ENCODE measurements at places on chromosomes 6 and 20.
A peak's percentile ranks its signal among the peaks of the same experiment; 100 is the strongest.

GRCh38 chr6:19268117-19268516 is 569.1 kb upstream of the ID4 start:
- peaks cover 6% of the 10 kb centered on the region for H3K4me1 ChIP-seq
- H3K36me3 ChIP-seq = no peaks in the 10 kb centered on the region
- H3K4me3 ChIP-seq = no peak overlapping the region

DNA sequence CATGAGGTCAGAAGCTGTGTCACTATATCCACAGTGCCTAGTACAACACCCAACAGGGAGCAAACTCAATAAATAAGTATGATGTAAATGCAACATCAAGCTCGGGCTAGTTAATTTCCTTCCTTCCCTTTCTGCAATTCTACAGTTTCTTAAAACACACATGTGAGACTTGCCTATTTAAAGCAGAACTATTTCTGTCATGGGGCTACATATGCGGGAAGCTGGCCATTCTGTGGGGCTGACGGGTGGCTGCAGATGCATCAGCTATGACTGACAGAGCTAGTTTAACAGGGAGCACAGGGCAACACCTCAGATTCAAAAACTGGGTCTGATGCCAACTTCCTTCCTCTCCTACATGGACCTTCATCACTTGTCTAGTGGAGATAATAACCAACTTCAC is 118.1 kb upstream of the ENPP5 start:
- no peaks in the 10 kb centered on the region for H3K27me3 ChIP-seq
- no peak overlapping the region for H3K4me3 ChIP-seq
- no peak for DNase-seq
- H3K4me1 ChIP-seq = peaks cover 8% of the 10 kb centered on the region
- no peak overlapping the region for H3K27ac ChIP-seq
- no peaks in the 10 kb centered on the region for H3K36me3 ChIP-seq

DNA sequence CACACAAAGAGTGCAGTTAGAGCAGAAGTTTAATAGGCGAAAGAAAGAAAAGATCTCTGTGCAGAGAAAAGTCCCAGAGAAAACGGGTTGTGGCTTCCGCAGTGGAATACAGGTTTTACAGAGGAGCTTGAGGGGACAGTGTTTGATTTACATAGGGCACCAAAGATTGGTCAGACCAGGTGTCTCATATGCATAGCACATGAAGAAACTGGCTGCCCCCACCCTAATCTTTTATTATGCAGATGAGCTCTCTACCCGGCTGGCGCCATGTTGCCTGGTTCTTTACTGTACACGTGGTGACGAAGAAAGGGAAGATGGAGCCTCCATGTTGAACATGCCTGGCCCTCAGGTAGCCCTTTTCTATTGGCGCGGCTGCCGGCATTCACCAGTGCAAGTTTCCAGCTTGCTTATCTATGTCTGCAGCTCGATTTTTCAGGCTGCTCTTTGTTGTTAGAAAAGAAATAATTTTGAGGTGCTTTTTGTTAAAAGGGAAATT is 47.4 kb downstream of the SLC35B3 start:
- no peak for DNase-seq
- H3K4me1 ChIP-seq = no peaks in the 10 kb centered on the region
- H3K4me3 ChIP-seq = no peak overlapping the region
- no peak overlapping the region for H3K27ac ChIP-seq
- H3K27me3 ChIP-seq = no peaks in the 10 kb centered on the region
- H3K36me3 ChIP-seq = no peaks in the 10 kb centered on the region

GRCh38 chr6:2782356-2782708 is 17.1 kb downstream of the WRNIP1 start:
- no peaks in the 10 kb centered on the region for H3K36me3 ChIP-seq
- H3K27ac ChIP-seq = no peak overlapping the region
- no peak overlapping the region for H3K4me3 ChIP-seq
- H3K4me1 ChIP-seq = peaks cover 4% of the 10 kb centered on the region

GRCh38 chr20:22525821-22526220 is 58.6 kb downstream of the FOXA2 start:
- no peak overlapping the region for H3K4me3 ChIP-seq
- peaks cover 38% of the 10 kb centered on the region for H3K4me1 ChIP-seq
- no peaks in the 10 kb centered on the region for H3K36me3 ChIP-seq
- no peak overlapping the region for H3K27ac ChIP-seq
- DNase-seq = peak; percentile 26
- no peaks in the 10 kb centered on the region for H3K27me3 ChIP-seq

DNA sequence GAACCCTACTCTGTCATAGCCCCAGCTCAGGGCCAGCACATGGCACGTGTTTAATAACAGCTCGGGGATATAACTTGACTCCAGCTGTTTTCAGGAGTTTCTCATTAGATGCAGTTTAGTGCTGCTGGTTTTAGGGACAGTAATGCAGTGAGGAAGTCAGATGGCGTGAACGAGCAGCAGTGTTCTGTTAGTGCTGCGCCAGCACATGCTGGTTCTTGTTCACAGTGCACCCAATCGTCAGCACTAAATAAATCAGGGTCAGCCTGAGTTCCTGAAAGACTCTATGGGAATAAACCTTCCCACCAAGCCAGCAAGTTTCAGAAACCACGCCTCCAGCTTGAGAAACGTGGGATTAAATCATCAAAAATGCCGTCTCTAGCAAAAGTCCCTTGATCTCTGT is 235.9 kb upstream of the SUPT3H start:
- no peak overlapping the region for H3K27ac ChIP-seq
- no peaks in the 10 kb centered on the region for H3K36me3 ChIP-seq
- no peak for DNase-seq
- no peaks in the 10 kb centered on the region for H3K4me1 ChIP-seq
- H3K4me3 ChIP-seq = no peak overlapping the region

DNA sequence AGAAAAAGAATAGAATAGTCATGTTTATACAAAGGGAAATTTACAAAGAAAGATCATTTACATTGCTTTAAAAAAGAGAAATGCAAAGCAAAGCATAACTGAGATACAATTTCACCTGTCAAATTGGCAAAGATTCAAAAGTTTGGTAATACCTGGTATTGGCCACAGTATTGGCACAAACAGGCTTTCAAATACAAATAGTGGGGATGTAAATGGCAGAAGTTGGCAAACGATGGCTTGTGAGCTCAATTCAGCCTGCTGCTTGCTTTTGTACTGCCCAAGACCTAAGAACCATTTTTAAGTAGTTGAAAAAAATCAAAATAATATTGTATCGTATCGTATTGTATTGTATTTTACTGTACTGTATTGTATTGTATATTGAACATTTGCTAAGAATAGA is 194.5 kb upstream of the JAG1 start:
- no peaks in the 10 kb centered on the region for H3K36me3 ChIP-seq
- H3K27ac ChIP-seq = no peak overlapping the region
- no peak overlapping the region for H3K4me3 ChIP-seq

All from body of pancreas (tissue), 4 donors.